ENCODE measurements at places on chromosomes 3 and 15.

- DNase-seq: no peak
Observed at GRCh38 chr3:184680385-184681345, 31.2 kb downstream of the MAGEF1 start.

- DNase-seq: no peak
Observed at GRCh38 chr3:40968666-40969065, 230.6 kb upstream of the CTNNB1 start.

- DNase-seq: no peak
Observed at GRCh38 chr3:149547954-149548668, 73.6 kb downstream of the TM4SF4 start.

DNA sequence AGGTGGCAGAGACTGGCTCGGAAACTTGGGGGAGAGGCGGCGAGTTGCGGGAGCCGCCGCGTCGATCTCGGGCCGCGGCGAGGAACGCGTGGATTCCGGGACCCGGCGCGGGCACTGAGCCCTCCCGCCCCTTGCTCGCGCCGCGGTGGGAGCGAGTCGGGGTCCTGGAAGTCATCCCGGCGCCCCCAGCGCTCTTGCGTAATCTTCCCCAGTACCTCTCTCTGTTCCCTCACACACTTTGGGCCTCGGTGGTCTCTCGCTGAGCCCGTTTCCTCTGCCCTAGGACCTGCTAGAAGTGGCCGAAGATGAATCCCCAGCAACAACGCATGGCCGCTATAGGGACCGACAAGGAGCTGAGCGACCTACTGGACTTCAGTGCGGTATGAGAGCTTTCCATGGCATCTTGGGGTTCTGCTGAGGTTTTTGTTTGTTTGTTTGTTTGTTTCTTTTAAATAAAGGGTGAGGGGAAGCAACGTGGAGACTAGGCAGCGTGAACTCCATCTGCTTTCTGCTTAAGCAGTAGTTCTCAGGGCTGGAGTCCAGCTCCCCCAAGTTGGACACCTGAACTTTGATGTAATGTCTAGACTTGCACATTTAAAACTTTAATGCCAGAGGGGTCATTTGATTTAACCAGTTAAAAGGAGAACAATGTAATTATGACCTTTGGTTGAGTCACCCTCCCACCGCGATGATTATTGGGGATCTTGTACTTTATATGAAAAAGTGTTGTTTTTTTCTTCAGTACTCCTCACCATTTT lies 1.3 kb downstream of the TCF12 start:
- no peak for DNase-seq

GRCh38 chr3:96354742-96355141 lies 459.7 kb upstream of the EPHA6 start:
- DNase-seq: no peak

- no peak for DNase-seq
Observed at GRCh38 chr3:42229266-42229941, 36.6 kb downstream of the CCK start.

GRCh38 chr3:51099794-51100535 lies 285.1 kb upstream of the MANF start:
- DNase-seq: no peak

DNA sequence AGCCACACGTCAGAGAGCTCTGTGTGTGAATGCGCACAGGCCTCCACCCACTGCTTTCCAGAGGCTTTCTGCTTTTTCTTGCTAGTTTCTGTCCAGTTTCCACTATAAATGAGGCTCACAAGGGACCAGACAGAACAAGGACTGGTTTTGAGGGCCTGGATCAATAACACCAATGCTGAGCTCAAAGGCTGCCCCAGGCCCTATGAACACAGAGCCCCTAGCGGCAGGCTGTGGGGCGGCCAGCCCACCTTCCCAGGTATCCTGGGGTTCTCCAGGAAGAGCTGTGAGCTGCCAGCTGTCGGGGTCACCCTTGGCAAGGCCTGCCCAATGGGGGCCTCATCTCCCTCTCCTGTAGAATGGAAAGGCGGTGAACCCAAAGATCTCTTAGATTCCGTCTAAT lies 2.2 kb upstream of the ITIH3 start:
- DNase-seq: no peak

- DNase-seq: no peak
Observed at GRCh38 chr3:112623213-112623612, 17.7 kb downstream of the CCDC80 start.

DNA sequence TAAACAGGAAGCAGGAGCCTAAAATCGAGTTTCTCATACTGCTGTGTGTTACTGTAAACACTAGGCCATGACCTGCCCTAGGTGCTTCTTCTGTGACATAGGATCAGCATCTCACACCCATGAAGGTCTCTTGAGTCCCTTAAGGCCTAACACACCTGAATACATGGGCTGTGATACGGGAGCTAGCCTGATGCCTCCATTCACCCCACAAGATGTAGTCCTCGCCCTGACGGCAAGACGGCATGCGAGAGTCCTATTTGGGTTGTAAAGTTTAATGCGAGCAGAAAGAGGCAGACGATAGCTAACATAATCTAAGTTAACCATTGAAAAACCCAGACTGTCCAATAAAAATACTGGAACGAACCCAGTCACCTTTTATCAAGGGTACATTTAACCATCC lies 241.1 kb upstream of the ICE2 start:
- no peak for DNase-seq

DNA sequence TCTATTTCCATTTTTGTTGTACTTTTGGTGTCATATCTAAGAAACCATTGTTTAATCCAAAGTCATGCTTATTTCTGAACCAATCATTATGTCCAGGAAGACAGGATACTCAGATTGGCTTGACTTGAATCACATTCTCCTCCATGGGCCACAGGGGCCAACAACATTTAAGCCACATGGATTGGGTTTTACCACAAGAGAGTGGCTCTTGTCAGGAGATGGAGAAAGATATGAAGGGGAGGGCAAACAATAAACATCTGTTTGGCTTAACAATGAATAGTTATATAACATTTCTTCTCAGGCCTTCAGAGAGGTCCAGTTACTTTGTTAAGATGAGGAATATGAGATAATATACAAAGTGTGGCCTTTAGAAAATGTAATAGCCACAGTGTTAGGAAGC lies 44.6 kb downstream of the GXYLT2 start:
- no peak for DNase-seq

DNA sequence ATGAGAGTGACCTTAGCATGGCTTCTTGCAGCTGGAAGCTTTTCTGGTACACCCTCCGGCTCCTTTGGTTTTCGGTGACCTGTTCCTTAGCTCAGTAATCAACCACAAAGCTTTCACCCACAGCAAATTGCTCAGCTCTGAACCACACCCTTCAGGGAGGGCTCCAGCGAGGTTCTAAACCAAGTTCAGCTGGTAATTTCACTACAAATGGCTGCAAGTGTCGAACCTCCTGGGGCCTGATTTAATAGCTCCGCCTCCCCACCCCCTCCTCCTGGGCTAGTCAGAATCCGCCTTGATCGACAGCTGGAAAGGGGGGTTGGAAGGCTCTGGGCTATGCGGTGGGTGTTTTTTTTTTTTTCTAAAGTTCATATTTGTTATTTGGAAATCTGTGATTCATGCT lies 150.9 kb upstream of the MCTP2 start:
- DNase-seq: no peak

DNA sequence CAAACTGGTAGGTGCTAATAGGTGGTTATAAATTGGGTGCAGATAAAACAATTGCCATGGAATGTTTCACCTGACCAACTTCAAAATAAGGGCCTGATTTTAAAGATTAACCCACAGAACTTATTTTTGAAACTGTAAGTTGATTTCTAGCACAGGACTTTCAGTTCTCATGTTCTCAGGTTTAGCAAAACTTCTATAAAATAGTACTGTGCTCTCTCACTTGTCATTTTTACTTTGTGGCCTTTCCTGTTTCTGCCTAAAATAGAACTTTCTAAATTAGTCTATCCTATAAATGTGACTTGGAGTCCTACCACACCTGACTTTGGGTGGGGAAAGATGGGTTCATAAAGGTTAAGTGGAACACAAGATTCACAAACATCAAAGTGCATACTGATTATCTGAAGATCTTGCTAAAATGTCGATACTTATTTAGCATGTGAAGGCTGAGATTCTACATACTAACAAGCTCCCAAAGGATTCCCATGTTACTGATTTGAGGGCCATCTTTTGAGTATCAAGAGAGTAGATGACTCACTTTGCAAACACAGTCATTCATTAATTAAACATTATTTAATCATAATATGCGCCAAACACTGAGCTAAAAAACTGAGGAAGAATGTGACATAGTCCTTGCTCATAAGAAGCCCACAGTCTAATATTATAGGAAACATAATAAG lies 38.6 kb downstream of the BTLA start:
- DNase-seq: no peak

Measured in DMS 273 treated with DMSO at 0.1 percent for 48 hours (cell line).